ENCODE measurements at places on chromosomes 13 and 19.
A peak's percentile ranks its signal among the peaks of the same experiment; 100 is the strongest.

- DNase-seq = no peak
Observed at GRCh38 chr13:110332750-110333149, 25.7 kb downstream of the COL4A2 start.

GRCh38 chr13:97124915-97125809 is 97.0 kb upstream of the MBNL2 start:
- DNase-seq = no peak

DNA sequence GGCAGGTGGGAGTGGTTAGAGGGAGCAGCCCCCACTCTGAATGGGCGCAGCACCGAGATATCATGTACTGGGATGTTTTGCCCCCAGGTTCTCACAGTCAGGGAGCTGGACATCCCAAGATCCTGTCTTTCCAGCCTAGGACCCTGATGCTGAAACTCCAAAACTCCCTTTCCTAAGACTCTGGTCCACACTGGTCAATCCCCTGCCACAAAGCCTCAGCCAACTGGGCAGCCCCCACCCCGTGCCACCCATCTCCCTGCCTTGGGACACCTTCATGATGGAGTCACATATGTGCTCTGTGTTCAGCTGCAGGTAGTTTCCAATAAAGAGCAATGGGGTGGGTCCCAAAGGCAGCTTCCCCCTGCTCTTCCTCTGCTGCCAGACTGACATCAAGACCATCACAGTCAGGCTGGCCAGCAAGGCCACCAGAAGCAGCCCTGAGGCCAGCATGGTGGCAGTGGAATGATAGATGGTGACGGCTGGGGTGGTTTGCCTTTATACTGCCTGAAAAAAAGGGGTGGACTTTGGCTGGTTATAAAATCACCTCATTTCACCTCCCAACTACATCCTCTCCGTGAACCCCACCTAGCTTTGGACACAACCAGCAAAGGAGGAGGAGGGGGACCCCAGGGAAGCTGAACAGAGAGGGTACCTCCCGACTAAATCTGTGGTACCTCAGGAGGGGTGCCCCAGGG is 36.3 kb downstream of the CYP2B6 start:
- DNase-seq = peak; percentile 35

- no peak for DNase-seq
Observed at GRCh38 chr13:21465710-21466160, 6.6 kb upstream of the ZDHHC20 start.

DNA sequence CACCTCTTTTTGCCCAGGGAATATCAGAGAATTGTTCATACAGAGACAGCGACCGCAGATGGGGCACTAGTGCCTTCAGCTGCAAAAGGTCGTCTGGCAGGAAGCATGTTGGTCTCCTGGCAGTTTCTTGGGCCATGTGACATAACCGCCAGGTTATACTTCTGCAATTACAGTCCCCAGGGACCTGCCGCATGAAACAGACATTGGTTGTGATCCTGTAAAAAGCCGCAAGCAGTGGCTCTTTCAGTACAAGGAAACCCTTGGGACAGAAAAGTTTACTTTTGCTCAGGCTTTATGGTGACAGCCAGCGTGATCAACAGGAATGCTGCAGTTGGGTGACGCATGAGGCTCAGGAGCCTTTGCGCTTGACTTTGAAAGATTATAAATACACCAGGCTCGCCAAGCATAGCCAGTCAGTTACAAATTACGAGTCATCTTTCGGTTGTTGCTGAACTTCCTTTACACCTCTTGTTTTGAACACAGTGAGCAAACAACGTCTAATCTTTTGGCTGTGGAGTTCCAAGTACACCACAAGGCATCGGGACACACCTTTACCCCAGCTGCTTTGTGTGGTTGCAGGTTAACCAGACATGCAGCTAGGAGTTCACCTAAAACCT is 50.5 kb upstream of the UBE2L5 start:
- peak; percentile 80 for DNase-seq

GRCh38 chr19:41915776-41916414 is 12.4 kb downstream of the ERFL start:
- no peak for DNase-seq

DNA sequence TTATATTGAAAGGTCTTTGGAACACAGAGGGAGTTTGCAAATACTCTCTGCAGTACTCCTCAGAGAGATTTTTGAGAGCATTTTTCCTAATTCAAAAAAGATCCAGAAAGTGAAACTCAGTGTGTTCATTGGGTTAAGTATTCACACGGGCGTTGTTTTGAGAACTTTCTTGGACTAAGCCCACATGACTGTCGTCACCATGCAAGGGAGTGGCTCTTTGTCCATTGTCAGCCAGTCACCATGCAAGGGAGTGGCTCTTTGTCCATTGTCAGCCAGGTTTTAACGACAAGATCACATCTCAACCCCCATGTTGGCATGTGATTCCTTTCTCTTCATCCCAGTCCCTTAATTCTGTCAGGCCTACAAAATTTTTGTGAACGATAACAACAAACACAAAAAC is 81.2 kb upstream of the STK24 start:
- no peak for DNase-seq

DNA sequence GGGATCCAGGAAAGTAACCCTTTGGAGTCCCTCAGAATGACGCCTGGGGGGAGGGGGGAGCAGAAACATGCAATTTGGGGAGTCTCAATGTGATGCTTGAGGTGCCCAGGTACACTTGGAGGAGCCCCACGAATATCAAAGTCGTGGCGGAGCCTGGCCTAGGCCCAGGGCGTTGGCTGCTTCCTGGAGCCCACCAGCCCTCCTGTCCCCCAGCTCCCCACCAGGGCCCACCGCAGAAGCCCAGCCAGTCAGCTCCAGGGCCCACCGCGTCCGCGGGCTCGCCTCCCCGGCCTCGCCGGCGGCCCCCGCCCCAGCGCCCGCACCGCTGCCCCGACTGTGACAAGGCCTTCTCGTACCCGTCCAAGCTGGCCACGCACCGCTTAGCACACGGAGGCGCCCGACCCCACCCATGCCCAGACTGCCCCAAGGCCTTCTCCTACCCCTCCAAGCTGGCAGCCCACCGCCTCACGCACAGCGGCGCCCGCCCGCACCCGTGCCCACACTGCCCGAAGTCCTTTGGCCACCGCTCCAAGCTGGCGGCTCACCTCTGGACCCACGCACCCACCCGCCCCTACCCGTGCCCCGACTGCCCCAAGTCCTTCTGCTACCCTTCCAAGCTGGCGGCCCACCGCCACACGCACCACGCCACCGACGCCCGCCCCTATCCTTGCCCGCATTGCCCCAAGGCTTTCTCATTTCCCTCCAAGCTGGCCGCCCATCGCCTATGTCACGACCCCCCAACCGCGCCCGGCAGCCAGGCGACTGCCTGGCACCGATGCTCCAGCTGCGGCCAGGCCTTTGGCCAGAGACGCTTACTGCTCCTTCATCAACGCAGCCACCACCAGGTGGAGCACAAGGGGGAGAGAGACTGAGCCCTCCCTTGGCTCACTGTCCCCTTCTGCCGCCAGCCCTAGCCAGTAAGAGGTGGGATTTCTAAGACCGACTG is 2.1 kb downstream of the ZNF575 start:
- peak; percentile 73 for DNase-seq
